NCI-H2081 treated with DMSO at 0.1 percent for 48 hours (cell line): ENCODE measurements at places on chromosomes 16 and 17.
A peak's percentile ranks its signal among the peaks of the same experiment; 100 is the strongest.

DNA sequence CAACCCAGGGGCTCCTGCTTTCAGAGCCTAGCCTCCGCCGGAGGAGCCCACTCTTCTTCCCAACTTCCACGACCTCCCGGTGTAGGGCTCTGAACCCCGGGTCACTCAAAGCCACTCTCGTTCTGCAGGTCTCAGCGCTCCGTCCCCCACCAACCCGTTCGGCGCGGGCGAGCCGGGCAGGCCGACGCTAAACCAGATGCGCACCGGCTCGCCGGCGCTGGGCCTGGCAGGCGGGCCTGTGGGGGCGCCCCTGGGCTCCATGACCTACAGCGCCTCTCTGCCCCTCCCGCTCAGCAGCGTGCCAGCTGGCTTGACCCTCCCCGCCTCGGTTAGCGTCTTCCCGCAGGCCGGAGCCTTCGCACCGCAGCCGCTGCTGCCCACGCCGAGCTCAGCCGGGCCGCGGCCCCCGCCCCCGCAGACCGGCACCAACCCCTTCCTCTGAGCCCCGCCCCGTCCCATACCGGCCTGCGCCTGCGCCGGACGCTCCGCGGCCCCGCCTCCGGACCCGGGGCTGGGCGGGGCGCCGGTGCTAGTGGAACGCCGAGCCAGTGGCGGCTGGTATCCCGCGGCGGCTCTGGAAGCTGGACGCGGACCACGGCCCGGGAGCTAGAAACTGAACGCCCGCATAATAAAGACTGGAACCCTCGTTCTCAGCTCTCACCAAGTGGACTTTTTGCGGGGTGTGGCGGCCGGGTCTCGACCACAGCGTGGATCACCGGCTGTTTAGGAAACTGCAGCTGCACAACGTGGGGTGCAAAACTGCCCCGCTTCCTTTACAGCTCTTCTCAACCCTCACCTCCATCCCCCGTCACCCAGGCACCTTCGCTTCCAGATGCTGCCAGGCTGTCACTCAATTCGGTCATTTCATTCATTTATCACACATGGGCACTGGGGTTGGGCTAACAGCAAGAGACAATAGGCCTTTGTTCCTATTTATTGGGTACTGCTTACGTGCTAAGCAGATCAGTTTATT is 5.0 kb upstream of the SPATA20 start:
- no peak for DNase-seq

DNA sequence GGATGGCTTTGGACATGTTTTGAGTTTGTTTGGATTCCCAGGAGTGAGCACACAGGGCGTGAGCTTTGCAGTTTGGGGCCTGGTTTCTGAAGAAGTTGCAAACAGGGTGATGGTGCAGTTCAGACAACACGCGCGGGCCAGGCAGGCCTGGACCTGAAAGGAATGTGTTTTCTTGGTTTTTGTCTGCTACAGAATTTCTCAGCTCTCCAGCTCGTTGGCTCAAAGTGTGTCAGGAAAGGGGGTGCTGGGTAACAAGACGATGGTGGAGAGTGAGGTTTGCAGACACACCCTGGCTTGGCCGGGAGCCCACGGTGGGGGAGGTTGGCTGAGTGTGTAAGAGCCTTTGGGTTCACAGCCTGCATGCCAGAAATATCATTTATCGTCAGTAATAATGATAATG is 82.3 kb downstream of the CMIP start:
- DNase-seq = no peak

DNA sequence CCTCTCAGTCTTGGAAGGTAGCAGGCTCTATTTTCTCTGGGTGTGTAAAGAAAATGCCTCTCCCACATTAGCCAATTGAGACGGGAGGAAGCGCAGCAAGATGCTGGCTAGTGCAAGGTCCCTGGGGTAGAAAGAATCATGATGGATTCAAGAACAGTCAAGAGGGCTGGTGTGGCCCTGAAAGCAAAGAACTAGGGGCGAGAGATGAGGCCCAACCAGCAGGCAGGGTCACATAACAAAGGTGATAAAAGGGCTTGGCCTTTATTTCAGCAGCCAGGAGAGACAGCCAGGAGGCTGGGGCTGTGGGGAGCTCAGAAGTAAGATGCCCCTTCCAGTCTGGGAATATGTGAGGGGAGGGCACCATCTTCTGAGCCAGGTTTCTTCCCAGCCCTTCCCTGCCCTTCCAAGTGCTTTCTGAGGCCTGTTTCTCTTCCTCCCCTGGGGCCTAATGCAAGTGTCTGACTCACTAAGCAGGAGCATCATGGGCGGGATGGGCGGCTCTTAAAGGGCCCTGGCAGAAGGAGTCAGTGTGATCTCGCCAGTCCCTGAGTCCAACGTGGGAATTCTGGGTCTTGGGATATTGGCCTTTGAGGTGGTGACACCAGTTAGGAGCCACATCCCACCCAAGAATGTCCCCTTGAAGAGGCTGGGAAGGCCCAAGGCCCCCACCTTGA is 3.9 kb upstream of the NLRC5 start:
- no peak for DNase-seq

GRCh38 chr17:10251212-10251948 is 53.0 kb upstream of the GAS7 start:
- DNase-seq = no peak

DNA sequence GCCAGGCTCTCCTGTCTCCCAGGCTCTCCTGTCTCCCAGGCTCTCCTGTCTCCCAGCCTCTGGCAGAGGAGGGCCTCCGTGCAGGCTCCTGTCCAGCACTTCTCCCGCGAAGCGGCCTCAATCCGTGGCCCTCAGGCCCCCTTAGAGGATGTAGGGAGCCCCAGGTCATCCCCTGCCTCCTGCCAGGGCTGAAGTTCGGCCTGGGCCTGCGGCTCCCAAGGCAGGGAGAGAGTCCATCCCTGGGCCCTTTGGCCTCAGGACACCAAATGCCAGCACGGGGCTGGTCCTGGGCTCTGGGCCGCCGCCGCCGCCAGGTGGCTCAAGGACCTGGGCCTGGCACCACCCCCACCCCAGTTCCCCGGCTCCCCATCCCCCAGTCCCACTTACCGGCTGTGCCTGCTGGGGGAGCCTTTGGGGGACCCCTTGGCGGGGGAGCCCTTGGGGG is 370 bp downstream of the EVPL start:
- no peak for DNase-seq

- DNase-seq = no peak
Measured at GRCh38 chr17:56141046-56141839, 12.0 kb upstream of the ANKFN1 start.

GRCh38 chr17:45394091-45394490 is 38.6 kb downstream of the ARHGAP27 start:
- no peak for DNase-seq

DNA sequence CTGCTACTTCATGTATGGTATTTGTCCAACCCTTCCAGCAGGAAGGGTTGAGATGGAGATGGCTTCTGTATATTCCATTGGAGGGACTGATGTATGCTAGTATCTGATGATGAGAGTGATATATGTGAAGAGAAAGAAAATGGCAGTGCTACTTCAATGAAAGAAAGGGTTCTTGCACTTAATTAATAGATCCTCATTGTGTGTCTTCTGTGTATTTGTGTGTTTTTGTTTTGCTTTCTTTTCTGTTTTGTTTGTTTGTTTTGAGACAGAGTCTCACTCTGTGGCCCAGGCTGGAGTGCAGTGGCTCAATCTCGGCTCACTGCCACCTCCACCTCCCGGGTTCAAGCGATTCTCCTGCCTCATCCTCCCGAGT is 61.2 kb upstream of the CRYM start:
- DNase-seq = no peak

DNA sequence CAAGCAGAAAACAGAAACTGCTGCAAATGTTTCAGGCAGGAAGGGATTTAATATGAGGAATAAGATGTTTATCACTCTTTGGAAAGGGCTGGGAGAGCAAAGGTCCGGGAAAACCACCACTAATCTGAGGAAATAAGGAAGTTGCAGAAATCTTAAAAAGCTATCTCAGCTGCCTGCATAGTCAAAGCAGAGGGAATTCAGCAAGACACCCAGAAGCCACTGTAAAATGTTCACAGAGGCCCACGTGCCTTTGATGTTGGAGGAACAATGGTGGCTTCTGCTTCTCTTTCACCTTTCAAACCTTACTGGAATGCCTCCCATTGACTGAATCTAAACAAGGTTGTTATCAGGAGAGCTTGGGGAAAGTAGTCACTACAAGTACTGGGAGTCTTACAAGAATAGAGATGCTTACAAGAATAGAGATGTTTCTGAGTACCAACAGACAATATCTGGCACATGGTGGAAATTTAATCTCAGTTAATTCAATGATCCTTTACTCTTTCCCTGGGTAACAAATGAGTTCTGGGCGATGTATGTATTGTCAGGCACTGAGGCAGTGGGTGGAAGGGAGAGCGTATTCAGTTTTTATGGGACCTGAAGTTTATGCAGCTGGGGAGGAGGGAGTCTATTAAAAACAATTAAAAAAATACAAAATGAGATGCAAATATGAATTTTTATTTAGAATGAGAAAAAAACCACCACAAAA is 56.1 kb upstream of the MED13 start:
- no peak for DNase-seq

- no peak for DNase-seq
Measured at GRCh38 chr17:7393613-7394451, 493 bp downstream of the PLSCR3 start.

- no peak for DNase-seq
Measured at GRCh38 chr16:56841233-56841632, 23.8 kb upstream of the SLC12A3 start.

GRCh38 chr17:78717431-78717980 is 64.6 kb downstream of the CYTH1 start:
- no peak for DNase-seq

DNA sequence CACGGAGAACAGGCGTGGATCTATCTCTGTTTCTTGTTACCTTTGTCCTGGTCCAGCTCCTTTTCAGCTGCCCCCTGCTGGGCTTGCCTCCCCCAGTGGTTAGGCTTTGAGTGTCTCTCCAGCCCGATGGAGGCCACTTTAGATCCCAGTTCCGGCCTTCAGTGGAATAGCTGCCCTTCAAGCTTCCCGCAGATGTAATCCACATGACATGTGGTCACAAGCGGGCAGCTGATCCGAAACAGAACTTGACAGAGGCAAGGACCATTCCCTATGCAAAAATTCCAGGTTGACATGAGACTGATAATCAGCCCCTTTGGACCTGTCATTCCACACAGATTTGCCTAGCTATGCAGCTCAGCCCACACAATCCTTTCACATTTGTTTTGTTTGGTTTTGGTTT is 40.6 kb upstream of the AQP8 start:
- no peak for DNase-seq

DNA sequence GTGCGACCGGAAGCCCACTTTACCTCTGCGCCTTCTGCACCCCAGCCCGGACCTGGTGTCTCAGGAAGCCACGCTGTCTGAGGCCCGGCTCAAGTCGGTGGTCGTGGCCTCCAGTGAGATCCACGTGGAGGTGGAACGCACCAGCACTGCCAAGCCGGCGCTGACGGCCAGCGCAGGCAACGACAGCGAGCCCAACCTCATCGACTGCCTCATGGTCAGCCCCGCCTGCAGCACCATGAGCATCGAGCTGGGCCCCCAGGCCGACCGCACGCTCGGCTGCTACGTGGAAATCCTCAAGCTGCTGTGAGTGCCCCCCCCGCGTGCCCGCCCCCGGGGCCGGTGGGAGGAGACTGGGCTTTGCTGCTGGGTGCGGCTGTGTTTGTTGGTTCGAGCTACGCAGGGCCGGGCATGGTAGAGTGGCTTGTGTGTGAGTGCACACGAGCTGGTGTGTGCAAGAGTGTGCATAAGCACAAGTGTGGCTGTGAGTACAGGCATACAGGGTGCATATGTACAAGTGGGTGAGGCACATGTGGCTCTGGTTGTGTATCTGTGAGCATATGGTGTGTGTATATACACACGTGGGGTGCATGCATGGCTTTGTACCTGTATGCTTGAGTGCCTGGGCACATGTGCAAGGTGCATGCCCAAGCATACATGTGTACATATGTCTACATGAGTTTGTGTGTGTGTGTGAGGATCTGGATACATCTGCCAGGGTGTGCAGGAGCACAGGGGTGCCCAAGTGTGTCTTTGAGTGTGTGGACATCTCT is 100.6 kb upstream of the PLCG2 start:
- no peak for DNase-seq

DNA sequence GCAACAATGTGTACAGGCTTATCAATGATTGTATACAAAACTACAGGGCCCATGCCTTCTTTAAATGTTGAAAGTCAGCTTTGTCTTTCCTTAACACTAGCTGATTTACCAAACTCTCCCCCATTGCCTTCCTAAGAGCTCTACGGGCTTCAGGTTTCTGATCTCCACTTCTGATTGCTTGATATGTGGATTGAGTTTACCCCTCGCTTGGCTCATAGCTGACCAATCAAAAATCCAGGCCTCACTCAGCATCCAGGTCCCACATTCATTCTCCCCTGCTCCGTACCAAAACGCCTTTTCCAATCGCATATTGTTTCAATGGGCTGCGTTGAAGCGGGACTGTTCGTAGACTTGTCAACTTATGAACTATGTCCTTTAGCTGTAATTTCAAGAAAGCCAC is 195.1 kb upstream of the TOX3 start:
- DNase-seq = no peak

- DNase-seq = no peak
Measured at GRCh38 chr16:50360779-50361178, 8.0 kb downstream of the BRD7 start.

GRCh38 chr16:50842589-50842988 is 100.7 kb downstream of the CYLD start:
- no peak for DNase-seq

- DNase-seq = no peak
Measured at GRCh38 chr17:82838386-82839063, 1.3 kb downstream of the ZNF750 start.

DNA sequence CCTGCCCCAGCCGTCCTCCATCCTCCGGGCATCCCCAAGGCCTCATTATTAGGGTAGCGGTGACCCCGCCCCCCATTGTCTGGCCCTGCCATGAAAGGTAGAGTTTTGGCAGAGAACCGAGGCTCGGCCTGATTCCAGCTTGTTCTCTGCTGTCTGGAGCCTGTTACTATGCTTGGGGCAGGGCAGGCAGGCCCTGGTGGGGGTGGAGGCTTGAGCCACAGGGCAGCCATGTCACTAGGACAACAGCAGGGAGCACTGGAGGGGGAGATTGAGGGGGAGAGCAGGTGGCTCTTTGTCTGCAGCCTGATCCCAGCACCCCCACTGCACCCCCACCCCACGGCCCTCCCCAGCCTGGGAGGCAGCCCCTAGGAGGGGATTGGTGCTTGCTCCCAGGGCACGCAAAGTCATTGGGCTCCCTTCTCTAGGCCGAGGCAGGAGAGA is 15.4 kb downstream of the RHBDL3 start:
- peak; percentile 74 for DNase-seq

GRCh38 chr16:6665126-6665525 is 667.5 kb upstream of the RBFOX1 start:
- DNase-seq = no peak
